Stimulated activated CD8-positive, alpha-beta memory T cell treated with anti-CD3 and anti-CD28 coated beads, Interleukin-4, amount 100 ng/mL, for 4 hours (primary cell): ENCODE measurements at places on chromosomes 6 and 20.

- DNase-seq: no peak
These were observed 31.5 kb upstream of the EDN1 start for GRCh38 chr6:12258591-12259075.

DNA sequence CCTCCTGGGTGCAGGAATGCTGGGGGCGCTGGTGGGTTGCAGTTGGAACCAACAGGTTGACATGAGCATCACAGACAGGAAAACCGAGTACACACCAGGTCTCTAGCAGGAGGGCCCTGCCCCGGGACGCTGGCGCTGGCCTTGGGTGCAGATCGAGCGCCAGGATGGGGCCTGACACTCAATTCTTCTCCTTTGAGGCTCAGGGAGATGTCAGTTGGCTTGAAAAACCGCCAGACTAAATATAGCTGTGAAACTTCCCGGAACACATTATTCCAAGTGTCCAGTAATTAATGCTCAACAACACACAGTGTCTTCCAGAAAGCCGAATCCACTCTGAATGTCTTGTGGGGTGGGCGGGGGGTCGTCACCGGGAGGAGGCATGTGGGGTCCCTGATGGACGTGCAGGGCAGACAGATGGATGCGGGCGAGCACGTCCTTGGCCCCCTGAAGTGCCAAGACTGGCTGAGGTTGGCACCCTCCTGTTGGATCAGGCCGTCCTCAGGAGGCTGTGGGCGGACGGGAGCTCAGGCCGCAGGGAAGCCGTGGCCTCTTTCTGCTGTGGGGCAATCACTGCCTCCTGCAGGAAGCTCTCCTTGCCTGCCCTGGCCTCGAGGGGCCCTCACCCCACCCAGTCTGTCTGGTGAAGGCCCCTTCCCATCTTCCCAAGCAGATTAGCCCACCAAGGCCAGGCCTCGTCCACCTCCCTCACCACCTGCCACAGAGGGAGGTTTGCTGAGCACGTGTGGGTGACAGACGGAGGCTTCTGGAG lies 19.4 kb upstream of the GATA5 start:
- no peak for DNase-seq

- no peak for DNase-seq
These were observed 19.3 kb upstream of the PDE7B start for GRCh38 chr6:135832166-135832565.

DNA sequence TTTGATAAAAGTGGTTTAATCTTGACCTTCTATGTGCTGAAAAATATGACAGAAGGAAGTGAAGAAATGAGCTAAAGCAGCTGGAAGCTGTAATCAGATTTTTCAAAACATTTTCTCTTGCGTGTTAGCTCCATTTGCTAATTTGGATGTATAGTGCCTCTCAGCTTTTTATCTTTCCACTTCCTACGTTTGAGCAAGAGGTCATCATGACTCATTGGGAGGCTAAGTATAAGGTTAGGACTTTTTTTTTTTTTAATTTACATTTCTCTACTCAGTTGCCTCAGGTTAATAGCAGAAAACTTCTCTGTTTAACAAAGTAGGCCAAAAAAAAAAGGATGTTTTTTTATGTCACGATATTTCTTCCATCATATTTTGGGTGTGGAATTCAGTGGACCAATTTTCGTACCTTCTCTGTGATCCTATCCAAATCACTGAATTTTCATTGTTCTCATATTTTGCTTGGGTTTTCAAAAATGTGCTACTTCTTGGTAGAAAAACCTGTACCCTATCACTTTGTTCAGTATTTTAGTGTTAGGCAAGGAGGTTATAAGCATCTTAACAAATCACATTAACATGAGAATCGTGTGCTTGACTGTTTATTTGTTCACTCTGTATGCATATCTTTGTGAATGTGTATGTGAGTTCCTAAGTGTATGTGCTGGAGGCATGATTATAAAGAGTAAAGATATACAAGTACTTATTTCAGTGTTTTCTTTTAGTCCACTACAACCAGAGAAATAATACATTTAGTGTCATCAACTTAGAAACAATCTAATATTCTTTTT lies 1028.3 kb upstream of the EYS start:
- no peak for DNase-seq

DNA sequence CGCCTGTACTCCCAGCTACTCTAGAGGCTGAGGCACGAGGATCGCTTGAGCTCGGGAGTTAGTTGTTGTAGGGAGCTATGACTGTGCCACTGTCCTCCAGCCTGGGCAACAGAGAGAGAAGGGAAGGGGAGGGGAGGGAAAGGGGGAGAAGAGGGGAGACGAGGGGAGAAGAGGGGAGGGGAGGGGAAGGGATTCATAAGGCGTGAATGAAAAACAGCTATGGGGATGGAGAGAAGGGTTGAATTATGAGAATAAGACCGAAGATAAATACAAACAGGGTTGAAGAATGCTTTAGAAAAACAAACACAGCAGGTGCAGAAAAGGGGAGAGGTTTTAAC lies 106.0 kb downstream of the TRIM27 start:
- DNase-seq: no peak

GRCh38 chr6:169411296-169411695 lies 157.7 kb upstream of the THBS2 start:
- DNase-seq: no peak
